ENCODE measurements at places on chromosomes 3 and 15. TPM values are rescaled to one million over a fixed set of nuclear protein-coding genes. Genes with fewer than 3 reads are reported as not detected.

DNA sequence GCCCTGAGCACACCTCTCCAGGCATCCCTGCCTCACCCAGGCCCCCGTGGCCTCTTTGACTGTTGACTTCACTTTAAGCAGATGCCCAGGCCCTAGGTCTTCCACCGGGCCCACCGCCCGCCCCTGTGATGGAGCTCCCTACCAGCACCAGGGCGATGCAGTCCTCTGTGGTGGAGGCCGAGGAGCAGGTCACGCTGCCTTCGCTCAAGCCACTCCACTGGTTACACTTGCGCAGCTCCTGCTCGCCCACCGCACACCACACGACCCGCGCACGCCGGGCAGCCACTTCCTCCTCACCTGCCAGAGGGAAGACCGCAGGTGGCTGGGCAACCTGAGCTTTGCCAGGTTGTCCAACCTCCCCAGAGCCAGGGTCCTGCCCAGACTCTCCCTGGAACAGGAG, 16.0 kb downstream of the LTF start:
- DNase-seq, result no peak

DNA sequence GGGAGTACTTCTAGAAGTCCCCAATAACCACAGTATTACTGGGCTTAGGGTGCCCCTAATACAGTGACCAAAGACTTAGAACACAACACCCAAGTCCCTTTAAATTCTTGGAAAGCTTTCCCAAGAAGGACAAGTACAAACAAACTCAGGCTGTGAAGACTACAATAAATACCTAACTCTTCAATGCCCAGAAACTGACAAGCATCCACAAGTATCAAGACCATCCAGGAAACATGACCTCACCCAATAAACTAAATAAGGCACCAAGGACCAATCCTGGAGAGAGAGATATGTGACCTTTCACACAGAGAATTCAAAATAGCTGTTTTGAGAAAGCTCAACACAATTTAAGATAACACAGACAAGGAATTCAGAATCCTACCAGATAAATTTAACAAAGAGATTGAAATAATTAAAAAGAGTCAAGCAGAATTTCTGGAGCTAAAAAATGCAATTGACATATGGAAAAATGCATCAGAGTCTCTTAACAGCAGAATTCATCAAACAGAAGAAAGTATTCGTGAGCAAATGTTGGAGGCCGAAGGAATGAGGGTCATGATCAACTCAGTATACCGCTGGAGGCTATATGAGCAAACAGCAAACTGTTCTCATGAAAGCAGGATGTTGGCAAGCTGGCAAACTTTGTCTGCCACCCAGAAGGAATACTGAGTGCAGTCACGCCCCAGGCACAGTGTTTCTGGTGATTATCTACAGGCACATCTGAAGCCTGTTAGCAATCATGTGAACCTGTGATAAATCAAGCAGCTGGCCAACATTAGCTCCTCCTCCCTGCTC, 87.0 kb upstream of the NECTIN3 start:
- DNase-seq, result no peak

UROC1 gene
- total RNA-seq, result not detected

- no peak for DNase-seq
These were observed 156.2 kb upstream of the SEMA6D start for GRCh38 chr15:47561102-47561501.

DNA sequence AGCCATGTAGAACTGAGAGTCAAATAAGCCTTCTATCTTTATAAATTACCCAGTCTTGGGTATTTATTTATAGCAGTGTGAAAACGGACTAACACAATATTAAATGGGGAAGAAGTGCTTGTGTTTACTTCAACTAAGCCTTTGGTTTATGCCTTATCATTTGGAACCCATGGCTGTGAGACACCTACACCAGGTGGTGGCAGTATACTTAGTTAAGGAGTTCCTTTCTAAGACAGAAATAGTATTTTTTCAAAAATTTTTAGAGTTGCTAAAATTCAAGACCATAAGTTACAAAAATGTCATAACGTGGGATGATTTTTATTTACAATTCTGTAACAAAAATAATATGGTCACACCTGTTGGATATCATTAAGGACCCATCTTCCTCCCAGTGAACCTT, 354.5 kb upstream of the SOX14 start:
- DNase-seq, result no peak

- DNase-seq, result no peak
These were observed 303.2 kb downstream of the TIGIT start for GRCh38 chr3:114597012-114597411.
